Anterior cingulate cortex (tissue), 58 donors: ENCODE measurements at places on chromosomes 7 and 10.

GRCh38 chr10:84007482-84007881 is 131.8 kb upstream of the GHITM start:
- DNase-seq, result no peak

- DNase-seq, result no peak
These were observed 87.5 kb upstream of the ZNF92 start for GRCh38 chr7:65285906-65286864.

DNA sequence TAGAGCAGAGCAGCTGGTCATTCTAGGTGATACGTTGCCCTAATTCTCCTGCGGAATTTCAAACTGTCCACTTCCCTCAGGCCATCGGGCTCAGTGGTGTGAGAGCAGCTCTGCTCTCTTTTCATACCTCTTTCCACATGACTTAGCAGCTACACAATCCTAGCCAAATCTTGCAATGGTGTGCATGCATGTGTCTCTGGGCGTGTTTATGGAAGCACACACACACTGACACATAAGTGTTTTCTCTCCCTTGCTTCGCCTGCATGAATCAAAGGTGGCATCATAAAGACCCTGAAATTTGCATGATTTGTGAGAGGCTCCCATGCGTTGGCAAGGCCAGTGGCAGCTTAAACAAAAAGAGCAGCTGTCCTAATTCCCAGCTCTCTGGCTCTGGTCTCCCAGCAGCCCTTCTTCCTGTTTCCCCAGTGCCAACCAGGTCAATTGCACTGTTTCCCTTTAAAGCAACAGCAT is 1189.5 kb downstream of the GATA3 start:
- no peak for DNase-seq

DNA sequence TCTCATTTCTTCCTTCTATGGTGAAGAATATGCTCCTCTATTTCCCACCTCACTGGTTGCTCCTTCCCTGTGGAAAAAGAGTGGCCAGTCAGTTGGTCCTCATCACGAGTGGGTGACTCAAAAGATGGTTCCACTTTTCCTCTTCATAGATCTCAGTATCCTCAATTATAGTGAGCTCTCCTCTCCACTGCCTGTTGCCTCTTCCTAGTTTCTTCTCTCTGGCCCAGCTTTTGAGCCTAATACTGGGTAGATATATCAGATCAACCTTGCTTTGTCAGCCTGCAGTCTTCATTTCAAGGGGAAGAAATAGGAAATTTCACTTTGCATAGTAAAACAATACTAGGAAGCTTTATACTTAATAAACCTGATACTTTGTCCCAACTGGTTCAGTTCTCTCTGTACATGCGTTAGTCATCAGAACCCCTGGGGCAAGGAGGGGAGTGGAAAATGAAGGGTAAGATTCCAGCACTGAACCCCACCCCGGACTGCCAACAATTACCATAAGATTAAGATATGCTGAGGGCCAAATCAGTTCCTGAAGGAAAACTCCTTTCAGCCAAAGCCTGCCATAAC is 15.5 kb upstream of the WNT16 start:
- DNase-seq, result no peak

DNA sequence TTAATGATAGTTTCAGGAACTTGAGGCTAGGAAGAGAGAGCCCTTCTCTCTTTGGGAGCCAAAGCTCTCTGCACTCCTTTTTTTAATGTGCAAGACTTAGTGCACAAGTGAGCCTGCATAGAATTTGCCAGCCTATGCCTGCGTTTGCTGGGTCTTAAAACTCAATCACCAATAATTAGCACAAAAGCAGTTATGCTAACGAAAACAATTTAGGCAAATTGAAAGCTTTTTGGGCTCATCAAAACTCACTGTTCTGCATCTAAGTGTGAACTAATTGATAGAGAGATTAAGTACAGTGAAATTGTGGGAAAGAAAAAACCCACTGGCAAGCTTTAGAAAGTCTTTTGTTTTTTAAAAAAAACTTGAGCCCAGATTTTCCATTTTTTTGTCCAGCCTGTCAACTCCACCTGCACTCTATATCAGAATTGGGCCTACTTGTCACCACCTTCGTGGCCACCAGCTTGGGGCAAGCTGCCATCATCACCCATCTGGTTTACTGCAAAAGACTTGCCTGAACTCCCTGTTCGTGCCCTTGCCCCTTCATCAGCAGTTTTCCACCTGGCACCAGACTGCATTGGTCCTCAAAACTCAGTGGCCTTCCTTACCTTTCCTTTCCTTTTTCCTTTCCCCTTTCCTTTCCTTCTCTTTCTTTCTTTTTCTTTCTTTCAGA is 37.8 kb downstream of the CRHR2 start:
- no peak for DNase-seq

DNA sequence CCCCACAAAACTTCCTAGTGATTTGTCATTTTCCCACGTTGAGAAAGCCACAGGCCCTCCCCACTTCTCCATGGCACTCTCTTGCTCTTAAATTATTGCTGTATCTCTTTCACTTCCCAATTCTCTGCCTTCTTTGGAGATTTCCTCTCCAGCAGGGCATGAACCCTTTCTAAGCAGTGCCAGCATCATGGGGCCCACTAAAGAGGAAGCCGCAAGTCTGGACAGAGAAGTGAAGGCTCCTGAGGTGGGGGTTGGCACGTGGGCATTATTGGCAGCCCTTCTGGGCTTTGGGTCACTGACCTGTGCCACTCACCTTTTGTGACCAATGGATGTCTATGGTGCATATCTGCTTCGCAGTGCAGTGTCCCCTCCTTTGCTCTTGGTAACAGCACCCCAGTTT is 97.7 kb upstream of the TCF7L2 start:
- no peak for DNase-seq

- DNase-seq, result no peak
These were observed 77.1 kb downstream of the KCNMA1 start for GRCh38 chr10:77560471-77560870.

- no peak for DNase-seq
These were observed 5.4 kb downstream of the TNRC18 start for GRCh38 chr7:5418285-5418582.

- DNase-seq, result no peak
These were observed 23.0 kb upstream of the TRIL start for GRCh38 chr7:28981161-28981465.
